ENCODE measurements at places on chromosomes 7 and 10. TPM values are rescaled to one million over a fixed set of nuclear protein-coding genes. Genes with fewer than 3 reads are reported as not detected.
A peak's percentile ranks its signal among the peaks of the same experiment; 100 is the strongest.

Gene FBXO24
- 0.74 TPM for total RNA-seq

Gene OR2A1
- total RNA-seq: not detected

Gene FFAR4
- total RNA-seq: not detected

Gene BAIAP2L1
- 0.04 TPM for total RNA-seq

Gene CABCOCO1
- total RNA-seq: not detected

- peak; percentile 27 for DNase-seq
These were observed 22.6 kb upstream of the CREB5 start for GRCh38 chr7:28389504-28390395.

DNA sequence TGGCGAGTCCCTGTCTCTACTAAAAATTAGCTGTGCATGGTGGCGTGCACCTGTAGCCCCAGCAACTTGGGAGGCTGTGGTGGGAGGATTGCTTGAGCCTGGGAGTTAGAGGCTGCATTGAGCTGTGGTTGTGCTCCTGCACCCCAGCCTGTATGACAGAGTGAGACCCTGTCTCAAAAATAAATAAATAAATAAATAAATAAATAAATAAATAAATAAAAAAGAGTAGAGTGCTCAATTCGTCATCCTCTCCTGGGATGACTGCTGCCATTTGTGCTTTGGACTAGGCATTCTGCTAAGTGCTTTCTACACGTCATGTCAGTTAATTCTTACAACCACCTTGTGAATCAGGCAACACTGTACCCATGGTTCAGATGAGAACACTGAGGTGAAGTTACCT is 130.6 kb downstream of the DOCK1 start:
- no peak for DNase-seq

DNA sequence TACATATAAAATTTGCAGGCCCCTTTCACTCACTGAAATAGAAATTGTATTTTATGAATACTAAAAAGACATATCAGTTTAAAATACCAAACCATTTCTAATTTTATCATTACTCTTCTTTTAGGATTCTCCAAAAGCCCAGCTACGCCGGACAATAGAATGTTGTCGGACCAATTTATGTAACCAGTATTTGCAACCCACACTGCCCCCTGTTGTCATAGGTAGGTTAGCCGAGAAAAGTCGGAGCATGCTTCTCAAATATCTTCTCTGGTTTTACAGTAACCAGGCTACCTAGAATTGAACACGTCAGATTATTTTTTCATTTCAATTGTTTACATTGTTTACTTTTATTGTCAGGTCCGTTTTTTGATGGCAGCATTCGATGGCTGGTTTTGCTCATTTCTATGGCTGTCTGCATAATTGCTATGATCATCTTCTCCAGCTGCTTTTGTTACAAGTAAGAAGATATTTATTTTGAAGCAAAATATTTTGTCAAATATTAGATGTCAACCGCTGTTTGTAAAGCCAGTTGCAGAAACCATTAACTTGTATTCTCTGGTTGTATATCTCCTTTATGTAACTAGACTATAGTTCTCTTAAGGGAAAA is 57.6 kb downstream of the MMRN2 start:
- DNase-seq: peak; percentile 36

- DNase-seq: no peak
These were observed 66.5 kb upstream of the TCF7L2 start for GRCh38 chr10:112883360-112884178.

DNA sequence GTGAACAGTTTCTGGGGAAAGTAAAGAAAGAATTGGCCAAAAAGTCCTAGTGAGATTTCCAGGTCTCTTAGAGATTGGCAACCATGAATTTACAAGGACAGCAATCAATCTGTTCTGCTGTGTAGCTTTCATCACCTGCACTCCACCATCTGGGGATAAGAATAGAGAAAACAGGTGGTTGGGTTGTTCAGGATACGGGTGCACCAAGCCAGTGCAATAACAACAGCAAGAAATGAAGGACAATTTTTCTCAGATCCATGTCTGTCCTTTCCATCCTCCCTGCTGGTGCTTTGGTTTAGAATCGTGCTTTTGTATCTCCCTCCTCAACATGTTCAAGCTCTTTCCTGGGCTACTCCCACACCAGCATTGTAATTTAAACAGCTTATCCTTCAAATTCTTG is 787.7 kb downstream of the GRID1 start:
- DNase-seq: no peak

DNA sequence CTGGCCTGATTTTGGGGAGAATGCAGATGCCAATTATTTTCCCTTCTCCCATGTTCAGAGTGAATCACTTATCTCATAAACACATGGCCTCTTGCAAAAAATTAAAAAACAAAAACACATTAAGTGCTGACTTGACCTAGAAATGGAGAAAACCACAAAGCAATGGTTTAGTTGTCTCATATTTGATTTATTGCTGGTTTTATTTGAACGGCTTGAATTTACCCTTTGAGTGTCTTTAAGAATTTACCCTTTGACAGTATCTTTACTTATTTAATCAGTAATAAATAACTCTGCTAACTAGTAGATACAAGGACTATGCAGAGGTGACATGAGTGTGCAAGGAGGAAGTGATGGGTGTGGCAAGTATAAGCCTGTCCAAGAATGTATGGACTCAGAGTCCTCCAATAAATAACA is 68.1 kb upstream of the GSDME start:
- DNase-seq: no peak

DNA sequence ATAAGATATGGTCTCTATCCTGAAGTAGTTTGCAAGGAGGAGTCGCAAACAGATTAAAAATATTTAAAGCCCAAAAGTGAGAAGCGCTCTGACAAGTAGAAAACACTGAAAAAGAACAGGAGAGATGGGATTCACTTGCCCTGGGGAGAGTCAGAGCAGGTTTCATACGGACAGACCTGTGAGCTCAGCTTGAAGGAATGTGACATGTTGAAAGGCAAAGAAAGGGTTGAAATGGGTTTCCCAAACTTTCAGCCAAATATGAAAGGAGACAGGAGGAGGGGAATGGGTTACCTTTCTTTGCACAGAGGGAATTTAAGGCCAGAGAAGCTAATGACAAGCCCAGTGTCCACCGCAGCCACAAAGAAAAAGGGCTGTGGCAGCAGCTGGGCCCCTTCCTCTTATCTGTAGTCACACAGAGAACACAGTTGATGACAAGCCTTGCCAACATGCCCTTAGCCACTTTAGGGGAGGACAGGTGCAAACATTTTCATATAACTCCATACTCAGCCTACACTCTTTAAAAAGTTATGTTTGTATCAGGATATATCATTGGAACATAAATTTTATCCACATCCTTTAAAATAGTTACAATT is 14.9 kb downstream of the HOXA1 start:
- DNase-seq: no peak

DNA sequence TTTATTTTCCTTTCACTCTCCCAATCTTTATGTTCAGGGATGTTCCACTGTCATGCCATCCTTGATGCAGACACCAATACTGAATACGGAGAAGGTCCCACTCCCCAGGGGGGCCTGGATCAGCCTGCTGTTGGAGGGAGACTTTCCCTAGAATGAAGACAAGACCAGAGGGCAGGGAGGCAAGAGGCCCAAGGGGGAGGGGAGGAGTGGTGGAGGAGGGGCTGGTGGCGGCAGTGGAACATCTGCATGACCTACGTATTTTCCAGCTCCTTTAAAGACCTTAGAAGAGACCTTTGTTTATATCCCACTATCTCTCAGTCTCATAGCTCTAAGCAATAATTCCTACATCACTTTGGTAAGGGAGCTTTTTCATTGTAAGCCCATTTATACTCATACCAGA is 183.0 kb downstream of the HECW1 start:
- DNase-seq: no peak

GRCh38 chr10:89236226-89236797 is 15.3 kb downstream of the LIPA start:
- DNase-seq: no peak

DNA sequence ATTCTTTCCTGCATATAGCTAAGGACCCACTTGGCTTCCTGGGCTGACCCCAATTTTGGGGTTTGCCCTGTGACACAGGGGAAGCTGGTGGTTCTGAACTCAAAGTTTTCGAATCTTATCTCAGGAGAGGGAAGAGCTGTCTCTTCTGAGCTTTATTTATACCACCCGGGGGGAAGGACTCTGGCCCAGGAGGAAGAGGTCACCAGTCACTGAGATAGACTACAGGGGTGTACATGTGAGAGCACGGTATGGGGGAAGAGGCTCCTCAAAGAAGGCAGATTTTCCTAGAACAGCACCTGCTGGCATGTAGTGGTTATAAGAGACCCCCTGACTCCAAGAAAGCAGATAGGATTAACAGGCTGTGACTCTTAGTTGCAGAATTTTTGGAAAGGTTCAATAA is 101.8 kb upstream of the ELMO1 start:
- DNase-seq: no peak

- no peak for DNase-seq
These were observed 146.3 kb downstream of the BAMBI start for GRCh38 chr10:28823501-28824075.

DNA sequence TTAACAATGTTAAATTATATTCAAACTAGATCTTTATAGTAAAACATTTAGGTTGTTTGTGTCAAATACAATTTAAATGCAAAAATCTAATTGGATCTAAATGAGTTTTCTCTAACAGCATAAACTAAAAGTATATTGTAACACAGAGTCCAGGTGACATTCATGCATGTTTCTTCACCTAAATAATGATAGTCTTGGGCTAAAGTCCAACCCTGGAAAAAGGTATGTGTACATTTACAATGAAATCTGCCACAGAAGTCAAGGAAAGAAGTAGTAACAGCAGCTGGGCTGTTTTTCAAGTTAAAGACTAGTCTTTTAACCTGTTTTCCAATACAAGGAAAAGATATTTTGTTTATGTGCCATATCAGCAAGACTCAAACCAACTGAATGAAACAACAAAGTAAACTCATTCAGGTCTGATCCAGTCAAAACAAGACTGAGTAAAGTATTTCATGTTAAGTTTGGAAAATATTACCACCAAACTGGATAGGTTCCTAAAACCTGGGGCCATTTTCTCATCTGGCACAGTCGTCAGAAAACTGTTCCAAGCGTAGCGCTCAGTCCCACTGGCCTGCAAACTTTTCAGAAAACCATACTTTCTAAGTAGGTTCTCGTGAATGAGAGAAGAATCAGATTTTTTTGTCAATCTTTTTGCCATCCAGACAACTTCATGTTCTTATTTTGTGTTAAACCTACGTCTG is 349.2 kb downstream of the HGF start:
- DNase-seq: no peak

DNA sequence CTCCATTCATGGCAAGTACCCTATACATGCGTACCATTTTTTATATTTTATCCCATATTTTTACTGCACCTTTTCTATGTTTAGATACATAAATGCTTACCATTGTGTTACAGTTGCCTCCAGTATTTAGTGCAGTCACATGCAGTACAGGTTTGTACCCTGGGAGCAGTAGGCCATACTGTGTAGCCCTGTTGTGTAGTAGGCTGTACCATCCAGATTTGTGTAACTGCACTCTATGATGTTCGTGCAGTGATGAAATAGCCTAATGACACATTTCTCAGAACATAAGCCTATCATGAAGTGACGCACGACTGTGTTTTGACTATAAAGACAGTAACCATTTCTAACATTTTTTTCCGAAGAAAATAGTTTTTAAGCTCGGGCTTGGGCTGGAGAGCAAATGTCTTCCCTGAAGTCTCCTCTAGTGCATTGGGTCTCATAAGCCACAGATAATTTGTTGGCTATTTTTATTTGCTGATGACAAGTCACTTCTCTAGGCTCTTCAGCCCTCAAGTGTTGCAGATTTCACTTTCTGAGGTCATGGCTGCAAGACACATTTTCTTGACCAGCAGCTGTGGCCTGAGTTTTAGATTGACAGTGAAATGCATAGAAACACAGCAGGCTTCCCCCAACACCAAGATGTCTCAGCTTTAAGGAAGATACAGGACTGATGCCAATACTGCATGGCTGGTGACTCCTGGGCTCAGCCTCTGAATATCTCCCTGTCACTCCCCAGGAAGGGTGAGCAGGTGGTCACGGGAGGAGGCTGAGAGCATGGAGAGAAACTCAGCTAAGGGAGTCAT is 26.9 kb downstream of the EPDR1 start:
- DNase-seq: no peak

DNA sequence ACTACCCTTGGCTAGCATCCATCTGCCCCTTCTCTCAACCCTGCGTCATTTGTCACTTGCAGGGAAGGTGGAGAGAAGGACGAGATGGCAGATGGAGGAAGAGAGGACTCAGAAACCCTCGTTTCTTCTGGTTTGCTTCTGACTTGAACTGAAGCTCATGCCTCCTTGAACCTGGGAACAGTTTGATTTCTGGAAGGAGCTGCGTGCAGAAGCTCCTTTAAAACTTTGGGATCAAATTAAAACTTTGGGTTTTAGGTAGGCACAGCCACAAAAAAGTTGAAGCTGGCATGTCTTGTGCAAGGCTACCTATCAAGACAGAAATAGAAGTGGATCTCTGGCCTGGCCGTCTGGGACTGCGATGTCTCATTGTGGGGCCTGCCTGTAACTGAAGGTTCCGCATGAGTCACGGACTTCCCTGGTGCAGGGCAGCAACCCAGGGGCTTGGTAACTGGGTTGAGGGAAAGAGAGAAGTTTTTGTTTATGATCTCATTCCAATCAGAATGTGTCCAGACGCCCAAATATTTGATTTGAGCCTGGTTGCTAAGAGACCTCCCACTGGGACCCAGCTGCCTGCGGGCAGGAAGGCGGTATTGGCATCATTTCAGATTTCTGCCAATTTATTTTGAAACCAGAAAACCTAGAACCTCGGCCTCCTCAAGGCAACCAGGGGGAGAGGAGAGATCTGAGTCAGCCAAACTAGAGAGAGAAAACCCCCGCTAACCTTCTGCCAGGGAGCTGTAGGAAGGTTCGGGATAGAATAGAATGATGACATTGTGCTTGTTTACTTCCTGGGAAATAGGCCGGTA is 15.8 kb upstream of the CAMK1D start:
- DNase-seq: no peak

- no peak for DNase-seq
These were observed 100.8 kb downstream of the MKI67 start for GRCh38 chr10:128025437-128025836.

Data from pulmonary artery endothelial cell (primary cell).